COLO829 (cell line): ENCODE measurements at places on chromosomes 5 and 9.

GRCh38 chr5:175795959-175796358, 75.4 kb upstream of the CPLX2 start:
- no peak for DNase-seq

DNA sequence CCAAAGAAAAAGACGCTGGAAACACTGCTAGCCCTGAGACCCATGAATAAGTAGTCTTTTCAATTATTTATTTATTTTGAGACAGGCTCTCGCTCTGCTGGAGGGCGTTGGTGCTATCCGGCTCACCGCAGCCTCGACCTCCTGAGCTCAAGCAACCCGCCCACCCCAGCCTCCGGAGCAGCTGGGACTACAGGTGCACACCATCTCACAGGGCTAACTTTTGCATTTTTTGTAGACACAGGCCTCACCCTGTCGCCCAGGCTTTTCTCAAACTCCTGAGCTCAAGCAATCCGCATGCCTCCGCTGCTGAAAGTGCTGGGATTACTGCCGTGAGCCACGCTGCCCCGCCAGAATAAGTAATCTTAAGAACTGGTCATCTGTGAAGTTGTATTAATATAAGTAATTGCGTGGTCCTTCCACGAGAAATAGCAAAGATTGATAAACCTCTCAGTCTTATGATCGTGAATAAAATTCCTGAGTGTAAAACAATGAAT, 1.6 kb downstream of the ANXA2R start:
- no peak for DNase-seq

- no peak for DNase-seq
Observed at GRCh38 chr9:121305269-121305994, 37.5 kb downstream of the GSN start.

DNA sequence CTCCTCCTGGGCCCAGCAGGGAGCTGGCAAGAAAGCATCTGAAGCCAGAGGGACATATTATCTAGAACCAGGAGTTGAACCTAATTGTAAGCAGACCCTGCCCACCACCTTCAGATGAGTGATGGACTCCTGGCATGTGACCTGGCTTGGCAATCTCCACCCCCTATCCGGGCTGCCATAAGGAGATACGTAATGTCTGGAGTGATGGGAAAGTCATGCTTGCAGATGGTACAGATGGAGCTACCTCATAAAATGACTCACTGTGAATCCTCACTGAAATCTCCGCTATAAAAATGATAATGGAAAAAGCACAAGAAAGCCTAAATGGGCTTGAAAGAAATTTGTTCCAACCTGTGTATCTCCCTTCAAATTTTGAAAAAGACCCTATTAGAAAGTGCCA, 157.5 kb downstream of the DMRT2 start:
- no peak for DNase-seq

DNA sequence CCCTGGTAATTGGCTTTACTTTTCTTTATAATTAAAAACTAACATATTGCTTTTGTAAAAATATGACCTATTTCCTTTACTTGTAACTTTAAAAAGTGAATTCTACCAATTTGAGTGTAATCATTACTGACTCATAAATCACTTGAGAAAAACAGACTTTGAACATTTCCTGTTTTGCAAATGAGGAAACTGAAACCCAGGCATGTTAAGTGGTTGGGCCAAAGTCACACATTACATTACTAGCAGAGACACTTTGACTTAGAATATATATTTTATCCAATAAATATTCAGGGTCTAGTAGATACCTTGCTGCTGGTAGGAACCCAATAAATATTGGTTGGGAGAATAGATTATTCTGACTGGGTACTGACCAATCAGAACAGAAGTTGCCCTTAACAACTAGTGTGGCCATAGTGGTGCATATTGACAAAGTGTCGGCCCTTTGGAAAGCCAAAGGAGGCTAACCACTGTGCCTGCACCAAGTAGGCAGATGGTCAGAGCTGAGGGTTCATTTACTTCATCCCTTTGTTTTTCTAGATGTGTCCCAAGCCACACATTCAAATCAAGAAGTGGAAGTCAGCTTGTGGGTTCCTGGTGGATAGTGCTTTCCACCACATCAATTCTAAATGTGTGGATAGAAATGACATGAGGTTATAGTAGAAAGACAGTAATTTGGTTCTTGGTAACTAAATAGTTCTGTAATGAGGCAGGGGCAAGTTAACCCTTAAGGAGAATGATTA, 365.1 kb upstream of the RIOK2 start:
- DNase-seq, result no peak

GRCh38 chr5:108797396-108797795, 49.7 kb downstream of the FER start:
- DNase-seq, result no peak

GRCh38 chr9:97907046-97907445, 15.3 kb downstream of the TRMO start:
- DNase-seq, result no peak
